T-cell (primary cell): ENCODE measurements at places on chromosomes 16 and 17.
A peak's percentile ranks its signal among the peaks of the same experiment; 100 is the strongest.

DNA sequence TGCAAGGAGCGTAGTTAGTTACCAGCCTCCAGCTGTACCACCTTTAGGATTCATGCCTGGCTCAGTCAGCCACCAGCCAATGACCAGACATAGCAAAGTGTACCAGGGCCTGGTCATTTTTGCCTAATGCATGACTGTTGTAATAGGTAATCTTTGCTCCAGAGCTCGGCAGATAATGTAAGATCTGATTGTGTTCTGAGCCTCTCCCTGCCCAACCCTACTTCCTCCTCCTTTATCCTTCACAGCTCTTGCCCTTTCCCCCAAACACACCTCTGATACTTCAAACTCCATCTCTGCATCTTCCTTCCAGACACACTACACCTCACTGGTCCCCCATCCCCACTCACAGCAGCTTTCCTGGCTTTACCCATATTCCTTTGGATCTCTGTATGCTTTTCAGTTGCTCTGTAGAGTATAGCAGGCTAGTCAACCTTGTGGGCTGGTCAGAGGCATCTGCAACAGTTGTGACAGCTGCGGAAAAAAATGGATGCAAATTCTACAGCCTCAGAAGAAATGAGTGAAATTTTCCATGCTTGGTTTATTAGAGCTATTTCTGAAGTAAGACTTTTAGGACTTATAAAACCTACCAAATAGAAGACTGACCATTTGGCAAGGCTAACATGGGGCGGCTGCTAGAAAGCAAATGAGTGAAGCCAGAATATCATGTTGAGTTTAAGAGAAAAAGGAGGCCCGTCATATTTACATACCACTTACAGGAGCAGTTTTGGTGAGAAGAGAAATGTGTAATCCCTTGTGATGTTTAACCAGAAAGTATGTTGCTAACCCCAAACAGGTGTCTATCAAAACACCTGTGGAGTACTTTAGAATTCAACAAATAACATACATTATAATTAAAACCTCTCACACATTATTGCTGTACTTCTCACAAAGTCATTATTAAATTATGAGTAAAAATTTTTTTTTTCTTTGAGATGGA, 19.9 kb upstream of the C16orf87 start:
- DNase-seq: no peak

DNA sequence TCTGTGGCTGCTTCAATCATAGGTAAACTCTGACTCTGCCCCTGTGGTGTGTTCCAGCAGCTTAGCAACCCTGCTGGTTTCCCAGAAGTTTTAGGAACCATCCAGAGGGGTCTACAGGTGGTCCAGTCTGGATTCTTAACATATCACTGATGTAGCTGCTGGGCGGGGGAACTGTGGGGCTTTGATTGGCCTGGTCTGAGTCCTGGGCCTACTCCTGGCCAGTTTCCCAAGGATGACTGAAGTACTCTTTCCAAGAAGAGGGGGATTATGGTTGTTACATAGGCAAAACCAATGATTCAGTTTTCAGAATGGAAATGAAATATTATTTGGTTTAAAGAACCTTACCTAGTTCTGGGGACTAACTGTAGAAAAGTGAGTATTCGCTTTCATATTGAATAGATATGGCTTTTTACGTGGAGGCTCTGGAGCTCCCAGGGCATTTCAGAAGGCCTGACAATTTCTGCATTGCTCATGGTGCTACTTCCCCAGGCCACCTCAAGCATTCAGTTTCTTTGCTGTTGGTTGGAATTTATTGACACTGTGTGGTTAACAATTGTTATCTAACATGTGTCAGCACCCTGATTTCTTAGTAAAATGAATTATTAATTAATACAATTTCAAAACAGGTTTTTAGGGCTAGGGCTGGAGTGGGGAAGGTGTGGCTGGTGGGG, 38.4 kb downstream of the EPN2 start:
- DNase-seq: no peak

DNA sequence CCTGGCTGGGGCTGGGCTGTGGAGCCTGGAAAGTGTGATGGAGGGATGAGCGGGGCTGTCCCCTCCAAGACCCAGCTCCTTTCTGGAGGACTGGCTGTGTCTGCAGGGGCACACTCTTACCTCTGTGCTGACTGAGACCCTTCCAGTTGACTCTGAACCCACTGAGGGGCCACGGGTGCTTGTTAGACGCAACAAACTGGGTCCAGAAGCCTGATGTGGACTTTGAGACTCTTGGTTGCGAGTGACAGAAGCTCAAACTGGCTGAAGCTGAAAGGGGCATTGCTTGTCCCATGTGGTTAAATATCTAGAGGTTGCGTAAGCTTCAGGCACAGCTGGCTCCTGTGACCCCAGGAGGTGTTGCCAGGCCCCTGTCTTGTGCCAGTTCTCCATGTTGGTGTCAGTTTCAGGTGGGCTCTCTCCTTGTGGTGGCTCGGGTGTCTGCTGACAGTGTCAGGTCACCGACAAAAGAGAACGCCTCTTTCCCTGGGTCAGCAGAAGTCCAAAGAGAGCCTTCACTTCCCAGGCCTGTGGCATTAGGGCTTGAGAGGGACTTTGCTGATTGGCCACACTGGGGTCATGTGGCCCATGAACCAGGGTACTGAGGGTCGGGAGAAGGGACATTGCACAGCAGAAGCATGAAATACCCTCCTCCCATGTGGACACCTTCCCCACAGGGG, 16.7 kb downstream of the ADCY7 start:
- DNase-seq: no peak

- no peak for DNase-seq
Measured at GRCh38 chr16:51538707-51539498, 387.8 kb upstream of the SALL1 start.

- DNase-seq: peak; percentile 45
Measured at GRCh38 chr17:17303010-17303846, at the start of gene NT5M. TSS of gene NT5M (plus strand) at chr17:17303373. CDS start at chr17:17303551, 178 bp downstream.

DNA sequence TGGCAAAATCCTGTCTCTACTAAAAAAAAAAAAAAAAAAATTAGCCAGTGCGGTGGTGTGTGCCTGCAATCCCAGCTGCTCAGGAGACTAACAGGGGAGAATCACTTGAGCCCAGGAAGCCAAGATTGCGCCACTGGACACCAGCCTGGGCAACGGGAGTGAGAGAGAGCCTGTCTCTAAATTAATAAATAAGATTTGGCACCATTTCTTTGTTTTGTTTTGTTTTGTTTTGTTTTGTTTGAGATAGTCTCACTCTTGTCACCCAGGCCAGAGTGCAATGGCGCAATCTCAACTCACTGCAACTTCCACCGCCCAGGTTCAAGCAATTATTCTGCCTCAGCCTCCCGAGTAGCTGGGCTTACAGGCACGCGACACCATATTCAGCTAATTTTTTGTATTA, 9.4 kb upstream of the GAST start:
- no peak for DNase-seq

DNA sequence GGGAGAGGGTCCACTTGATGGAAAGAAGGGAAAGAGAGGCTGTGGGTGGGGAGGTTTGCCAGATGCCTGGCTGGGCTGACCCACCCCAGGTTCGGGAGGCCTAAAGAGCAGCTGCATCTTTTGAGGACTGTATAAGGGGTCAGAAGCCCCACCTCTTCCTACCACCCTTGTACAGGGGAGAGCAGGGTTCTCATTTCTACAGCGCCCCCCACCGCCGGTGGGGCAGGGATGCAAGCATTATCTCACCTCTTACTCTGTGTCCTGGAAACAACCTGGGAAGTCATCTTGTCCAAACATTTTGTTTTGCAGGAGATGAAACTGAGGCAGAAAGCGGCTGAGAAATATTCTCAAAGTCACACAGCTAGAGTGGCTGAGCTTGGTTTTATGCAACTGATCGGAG, 22.5 kb upstream of the CCDC182 start:
- no peak for DNase-seq

GRCh38 chr17:51764387-51764971, 394.0 kb downstream of the CA10 start:
- peak; percentile 14 for DNase-seq

DNA sequence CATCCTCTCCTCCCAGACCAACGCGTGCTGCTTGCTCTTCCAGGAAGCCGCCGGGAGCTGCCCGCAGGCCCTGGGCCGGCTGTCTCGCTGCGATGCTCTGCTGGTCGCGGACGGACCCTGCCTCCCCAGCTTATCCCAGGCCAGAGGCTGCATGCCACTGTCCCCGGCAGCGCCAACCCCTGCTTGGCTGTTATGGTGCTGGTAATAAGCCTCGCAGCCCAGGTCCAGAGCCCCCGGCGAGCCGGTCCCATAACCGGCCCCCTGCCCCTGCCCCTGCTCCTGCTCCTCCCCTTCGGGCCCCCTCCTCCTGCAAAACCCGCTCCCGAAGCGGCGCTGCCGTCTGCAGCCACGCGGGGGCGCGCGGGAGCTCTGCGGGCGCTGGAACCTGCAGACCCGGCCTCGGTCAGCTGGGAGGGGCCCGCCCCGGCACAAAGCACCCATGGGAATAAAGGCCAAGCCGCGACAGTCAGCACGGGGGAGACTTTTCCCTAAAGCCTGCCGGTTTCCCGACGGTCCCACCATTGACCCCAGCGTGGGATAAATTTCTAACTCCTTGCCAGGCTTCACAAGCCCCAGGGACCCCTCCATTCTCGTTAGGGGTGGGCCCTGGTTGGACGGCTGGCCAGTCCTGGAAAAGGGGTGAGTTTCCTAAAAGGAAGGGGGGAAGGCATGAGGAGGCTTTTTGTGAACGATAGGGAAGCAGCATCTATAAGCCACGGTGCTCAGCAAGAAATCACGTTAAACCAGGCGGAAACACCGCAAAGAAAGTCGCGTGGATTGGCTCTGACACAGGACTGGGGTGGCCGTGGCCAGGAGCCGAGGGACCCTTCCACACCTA, 11.2 kb downstream of the ENPP7 start:
- peak; percentile 57 for DNase-seq

DNA sequence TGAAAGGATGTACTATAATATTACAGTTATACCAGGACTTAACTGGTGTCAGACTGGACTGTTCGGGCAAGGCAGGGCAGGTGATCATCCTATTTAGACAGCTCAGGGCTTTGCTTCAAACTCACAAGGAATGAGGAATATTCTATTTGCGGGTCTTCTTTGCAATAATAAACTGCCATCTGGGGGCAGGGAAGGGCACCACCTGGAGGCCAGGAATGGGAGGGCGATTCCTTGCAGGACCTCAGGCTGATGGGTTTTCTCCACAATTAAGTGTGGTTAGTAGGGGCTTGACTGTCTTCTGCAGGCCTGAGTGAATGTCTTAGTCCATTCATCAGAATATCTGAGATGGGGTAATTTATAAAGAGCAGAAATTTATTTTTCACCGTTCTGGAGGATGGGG, 424.1 kb downstream of the CA10 start:
- no peak for DNase-seq

DNA sequence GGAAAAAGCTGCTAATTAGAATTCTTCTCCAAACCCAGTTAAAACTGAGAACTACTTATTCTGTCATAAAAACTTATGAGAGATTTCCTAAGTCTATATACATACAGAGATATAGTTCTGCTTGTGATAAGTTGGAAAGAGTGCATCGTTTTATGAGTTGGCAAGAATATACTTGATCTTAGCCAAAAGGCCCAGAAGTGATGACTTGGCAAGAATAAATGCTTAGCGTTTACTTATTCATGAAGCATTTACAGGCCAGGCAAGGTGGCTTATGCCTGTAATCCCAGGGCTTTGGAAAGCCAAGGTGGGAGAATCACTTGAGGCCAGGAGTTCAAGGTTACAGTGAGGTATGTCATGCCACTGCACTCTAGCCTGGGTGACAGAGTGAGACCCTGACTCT, 81.7 kb downstream of the CYB561 start:
- no peak for DNase-seq

DNA sequence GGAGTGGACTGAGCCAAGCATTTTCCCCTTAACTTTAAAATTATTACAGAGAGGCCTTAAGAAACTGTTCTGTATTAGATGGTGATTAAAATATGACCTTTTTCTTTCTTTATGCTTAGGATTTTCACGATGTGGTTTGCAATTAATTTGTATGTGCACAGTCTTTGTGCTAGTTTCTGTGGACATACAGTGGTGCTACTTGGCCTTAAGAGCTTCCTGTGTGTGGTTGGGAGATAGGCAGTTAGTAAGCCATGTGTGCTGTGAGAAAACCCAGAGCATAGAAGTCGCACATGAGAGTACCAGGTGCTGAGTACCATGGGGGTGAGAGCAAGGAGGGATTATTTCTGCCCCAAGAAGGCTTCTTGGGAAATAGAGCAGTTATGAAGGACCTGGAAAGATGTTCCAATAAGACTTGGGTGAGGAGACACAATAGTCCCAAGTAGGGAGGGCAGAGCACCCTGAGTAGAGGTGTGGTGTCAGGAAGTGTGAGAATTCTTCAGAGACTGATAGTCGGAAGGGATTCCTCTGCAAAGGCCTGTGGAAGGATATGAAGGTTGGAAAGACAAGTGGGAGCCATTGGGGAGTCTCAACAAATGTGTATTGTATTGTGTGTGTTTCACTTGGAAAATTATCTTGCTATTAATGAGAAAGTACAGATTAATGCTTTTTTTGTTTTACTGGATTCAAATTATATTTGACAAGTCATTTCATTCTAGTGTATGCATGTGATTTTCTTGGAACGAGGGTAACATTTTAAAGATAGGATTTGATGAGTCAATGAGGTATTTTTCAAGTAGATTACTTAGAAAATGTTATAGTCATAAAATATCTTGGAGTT, 239.9 kb downstream of the PRKCA start:
- peak; percentile 34 for DNase-seq

GRCh38 chr16:24345704-24346103, 89.6 kb downstream of the CACNG3 start:
- no peak for DNase-seq
